ENCODE measurements at places on chromosomes 16 and 17.

DNA sequence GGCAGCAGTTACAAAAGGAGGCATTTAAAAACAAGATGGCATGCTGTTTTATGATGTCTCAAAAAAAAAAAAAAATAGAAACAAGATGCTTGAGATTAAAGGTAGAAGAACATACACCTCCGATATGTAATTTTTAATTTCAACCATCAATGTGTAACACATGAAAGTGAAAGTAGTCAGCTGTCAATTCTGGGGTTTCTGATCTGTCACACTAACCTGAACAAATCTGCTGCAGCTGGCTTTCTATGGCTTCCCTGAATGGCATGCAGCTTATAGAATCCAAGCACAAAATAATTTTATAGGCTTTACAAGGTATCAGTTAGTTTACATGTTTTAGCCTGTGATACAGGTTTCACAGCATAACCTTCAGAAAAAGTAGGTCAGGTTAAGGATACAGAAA, 13.5 kb downstream of the GLYR1 start:
- DNase-seq, result no peak

- no peak for DNase-seq
These were observed 65.8 kb upstream of the ENDOV start for GRCh38 chr17:80349151-80349651.

DNA sequence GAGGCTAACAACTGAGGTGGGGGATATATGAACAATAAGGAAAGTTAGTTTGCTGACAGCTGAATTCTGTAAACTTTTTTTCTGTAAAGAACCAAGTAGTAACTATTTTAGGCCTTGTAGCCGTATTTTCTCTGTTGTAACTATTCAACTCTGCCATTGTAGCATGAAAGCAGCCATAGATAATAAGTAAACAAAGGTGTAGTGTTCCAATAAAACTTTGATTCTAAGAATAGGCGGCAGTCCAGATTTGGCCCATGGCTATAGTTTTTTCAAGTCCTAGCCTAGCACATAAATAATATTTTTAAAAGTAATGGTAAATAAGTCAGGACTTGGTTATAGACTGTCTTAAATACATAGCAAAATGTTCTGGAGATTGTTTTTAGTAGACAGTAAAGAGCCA, 142.0 kb downstream of the STXBP4 start:
- DNase-seq, result no peak

DNA sequence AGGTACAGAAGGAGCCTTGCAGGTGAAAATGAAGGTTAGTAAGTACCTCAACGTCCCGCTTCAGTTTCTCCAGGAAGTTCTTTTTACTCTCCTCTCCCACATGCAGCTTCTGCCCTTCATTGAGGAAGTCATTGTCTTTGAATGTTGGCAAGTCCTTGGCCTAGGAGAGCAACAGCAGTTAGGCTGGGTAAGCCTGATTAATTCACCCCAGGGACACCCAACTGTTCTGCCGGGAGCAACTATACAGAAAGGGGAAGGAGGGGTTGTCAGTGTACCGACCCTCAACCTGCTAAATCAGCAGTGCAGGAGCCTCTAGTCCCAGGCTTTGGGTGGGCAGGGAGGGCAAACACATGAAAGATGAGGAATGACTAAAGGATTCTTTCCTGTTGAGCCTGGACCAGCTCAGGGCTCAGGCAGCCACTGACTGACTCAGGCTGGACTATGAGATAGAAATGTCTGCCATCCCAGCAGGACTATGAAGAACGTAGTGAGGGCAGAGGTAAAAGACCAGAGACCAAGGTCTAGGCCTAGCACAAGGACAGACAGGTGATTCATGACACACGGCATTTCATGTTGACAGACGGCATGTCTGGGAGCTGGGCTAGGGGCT, 21.6 kb downstream of the PIP4K2B start:
- no peak for DNase-seq

DNA sequence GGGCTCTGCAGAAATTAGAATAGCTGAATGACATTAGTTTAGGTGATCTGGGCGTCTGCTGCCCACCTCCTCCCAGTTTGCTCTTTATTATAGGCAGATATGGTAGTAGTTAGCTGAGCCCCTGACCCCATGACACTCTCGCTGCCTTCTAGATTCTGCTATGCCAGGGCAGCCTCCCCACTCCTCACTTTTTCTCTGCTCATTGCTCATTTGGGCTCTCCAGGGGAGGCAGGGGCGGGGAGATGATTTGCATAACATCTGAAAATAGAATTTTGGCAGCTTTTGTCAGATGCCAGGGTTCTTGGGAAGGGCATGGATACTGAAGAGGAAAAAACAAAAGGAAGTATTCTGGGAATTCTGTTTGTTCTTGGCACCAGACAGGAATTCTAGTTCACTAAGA, 78.0 kb upstream of the GAS7 start:
- no peak for DNase-seq

DNA sequence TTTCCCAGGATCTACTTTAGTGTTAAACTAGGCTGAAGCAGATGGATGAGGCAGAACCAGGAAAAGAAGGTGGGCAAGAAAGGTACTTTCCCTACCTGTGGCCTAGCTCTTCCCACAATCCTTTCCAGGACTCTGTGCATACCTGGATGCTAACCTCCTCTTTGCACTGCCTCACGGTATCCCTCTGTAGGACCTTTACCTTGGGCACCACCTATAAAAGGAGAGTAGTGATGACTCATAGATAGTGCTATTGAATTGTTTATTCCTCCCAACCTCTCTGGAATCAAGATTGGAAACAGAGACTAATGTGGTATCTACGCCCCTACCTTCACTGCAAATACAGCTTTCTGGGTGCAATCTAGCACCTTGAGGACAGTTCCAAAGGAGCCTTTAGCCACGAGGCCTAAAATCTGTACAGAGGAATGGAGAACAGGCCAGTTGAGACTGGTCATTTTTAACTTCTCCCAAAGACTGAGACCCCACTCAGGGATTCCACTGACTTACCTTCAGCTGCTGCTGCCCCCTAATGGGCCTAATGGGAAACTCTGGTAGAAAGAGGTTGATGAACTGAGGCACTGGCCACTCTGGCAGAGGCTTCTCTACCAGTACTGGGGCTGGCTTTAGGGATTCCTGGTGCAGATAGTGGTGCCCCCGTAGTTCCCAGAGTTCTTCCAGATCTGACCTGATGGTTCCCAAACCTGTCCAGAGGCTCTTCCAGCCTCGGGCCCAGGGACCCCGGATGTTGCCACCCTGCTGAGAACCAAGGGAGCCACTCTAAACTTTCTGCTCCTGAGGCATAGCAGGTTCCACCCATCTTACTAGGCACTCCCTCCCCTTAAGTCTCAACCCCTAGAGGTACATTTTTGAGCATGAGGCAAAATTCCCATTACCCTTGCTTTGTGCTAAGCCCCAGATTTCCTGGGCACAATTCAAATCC, 781 bp downstream of the RSKR start:
- peak; percentile 20 for DNase-seq

DNA sequence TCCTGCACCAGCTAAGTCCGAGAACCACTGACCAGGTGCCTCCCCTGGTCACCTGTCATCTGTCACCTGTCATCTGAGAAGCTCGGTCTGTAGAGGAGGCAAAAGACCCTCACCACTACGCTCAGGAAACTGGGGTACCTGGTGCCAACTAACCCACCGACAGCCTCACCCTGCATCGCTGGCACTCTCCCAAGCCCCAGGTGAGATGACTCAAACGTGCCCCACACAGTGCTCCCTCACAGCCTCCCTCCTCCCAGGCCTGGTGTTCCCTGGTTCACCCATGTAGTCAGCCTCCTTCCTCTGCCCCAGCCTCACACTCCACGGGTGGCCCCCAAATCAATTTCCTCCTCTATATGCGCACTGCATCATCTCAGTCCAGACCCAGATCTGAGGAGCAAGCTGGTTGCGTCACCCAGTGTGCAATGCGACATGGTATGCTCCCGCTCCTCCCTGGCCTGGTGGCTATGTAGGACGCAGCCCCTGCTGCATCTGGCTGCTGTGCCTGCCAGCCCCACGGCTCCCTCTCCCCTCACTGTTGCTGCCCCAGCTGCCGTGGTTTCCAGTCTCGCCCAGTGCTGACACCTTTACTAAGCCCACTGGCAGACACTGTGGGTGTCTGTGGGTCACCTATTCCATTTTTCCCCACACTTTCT, 68.3 kb downstream of the GTF3C1 start:
- no peak for DNase-seq

GRCh38 chr16:66660422-66661209, 35.9 kb downstream of the CMTM4 start:
- DNase-seq, result no peak

- DNase-seq, result no peak
These were observed 41.7 kb downstream of the ANKRD11 start for GRCh38 chr16:89448656-89449055.

DNA sequence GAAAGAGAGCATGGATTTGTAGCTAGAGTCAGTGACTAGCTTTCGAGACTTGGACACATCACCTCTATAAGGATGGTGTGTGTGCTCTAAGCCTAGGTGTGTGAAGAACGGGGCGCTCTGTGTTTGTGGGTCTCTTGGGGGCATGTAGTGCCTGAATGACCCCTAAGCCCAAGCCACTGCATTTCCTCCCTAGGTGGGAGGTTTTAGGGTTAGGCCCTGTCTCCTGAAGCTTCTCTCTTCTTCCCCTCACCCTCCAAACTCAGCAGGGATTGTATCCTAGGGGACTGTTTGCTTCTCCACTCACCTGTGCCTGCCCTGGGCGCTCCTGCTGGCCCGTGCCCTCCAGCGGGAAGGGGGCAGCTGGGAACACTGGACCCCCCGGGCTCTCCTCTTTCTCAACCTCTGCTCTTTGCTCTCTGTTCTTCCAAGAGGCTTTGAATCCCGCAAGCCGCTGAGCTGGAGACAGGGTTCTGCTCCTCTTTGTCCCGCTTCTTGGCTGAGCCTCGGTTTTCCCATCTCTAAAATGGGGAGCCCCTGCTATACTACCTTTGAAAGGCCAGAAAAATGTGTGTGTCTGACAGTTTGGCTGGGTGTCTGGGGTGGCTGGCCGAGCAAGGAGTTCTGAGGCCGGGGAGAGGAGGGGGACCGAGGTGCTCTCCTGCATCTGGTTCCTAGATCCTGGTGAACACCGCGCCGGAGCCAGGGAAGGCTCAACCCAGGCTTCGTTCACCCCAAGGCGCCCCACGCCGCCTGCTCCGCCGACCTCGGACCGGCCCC, 810 bp downstream of the CYGB start:
- no peak for DNase-seq

DNA sequence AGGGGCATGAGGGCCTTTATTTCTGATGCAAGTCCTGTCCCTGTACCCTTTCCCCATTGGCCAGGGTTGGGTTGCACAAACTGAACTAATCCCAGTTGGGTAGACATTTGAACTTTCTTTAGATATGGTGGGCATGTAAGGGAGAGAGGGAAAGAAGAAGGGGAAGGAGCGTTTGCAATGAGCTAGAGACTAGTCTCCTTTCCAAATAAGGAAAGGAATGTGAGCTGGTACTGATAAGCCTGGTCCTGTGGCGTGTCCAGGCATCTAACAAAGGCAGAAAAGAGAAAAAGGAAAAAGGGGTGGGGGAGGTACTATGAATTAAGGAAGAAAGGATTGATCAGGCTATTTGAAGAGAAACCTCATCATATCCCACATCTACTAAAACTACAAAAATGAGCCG, 20.3 kb downstream of the CHMP6 start:
- DNase-seq, result no peak

- DNase-seq, result no peak
These were observed 1.2 kb downstream of the RPS15A start for GRCh38 chr16:18788828-18789514.

GRCh38 chr16:55577887-55578286, 11.4 kb downstream of the CAPNS2 start:
- DNase-seq, result no peak

DNA sequence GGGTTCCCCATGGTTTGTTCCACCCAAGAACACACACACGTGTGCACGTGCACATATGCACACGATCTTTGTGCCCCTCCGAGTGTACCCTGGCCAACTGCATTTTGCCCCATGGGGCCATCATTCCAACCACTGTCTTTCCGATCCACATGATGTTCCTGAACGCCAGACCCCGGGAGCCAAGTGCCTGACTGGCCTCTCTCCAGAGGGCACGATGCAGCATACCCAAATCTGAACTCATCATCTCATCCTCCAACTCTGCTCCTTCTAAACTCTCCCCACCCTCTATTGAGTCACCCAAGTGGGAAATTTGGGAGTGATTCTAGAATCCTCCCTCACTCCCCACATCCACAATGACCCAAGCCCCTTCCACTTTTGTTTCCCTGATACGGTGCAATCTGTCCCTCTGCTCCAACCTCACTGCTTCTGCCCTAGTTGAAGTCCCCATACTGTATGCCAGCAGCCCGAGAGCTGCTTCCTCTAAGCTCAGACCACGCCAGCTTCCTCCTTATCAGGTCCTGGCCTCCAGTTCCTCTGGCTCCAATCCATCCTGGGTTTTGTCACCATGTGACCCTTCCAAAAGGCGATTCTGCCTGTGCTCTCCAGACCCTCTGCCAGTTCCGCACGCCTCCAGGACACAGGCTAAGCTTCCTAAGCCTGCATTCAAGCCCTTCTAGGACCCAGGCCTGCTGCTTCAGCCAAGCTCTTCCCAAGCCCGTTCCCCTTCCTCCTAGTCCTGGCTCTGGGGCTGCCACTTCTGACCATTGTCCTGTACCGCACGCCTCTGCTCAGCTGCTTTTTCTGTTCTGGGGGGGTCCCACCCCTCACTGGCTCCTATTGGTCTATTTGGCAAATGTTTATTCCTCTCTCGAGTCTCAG, 10.1 kb upstream of the TMEM208 start:
- DNase-seq, result no peak

GRCh38 chr16:53952215-53953208, 248.6 kb downstream of the FTO start:
- DNase-seq, result no peak

DNA sequence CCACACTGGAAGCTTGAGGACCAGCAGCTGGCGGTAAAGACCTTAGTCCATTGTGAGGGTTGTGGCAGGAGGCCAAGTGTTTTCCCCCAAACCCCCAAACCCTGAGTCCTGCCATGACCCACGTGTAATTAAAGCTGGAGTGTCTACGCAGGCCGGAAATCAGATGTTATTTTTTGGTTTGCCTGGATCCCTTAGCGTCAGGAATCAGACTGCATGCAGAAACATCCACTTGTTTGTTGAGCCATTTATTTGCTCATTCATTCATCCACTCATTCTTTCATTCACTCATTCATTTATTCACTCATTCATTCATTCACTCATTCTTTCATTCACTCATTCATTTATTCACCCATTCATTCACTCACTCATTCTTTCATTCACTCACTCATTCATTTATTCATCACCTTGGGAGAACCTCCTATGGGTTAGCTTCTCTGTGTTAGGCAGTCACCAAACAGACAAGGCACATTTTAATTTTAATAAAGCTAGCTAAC, 313.1 kb downstream of the MAF start:
- no peak for DNase-seq

DNA sequence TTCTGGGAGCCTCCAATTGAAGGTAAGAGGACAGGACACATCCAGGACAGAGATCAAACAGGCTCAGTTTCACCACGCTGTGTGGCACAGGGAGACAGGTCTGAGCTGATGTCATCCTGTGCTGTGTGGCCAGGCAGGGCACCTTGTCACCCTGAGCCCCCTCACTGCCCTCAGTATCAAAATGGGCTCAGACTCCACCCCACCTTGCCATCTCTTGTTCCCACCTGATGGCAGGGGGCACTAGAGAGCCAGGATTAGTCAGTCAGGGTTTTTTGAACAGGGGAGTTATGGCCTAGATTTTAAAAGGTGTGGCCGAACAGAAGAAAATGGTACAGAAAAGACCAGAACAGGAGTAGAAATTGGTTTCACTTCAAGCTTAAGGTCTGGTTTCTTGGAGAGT, 2.6 kb downstream of the KAT2A start:
- DNase-seq, result peak; percentile 19

GRCh38 chr16:76444832-76445231, 167.6 kb downstream of the CNTNAP4 start:
- no peak for DNase-seq

GRCh38 chr17:47162013-47162622, 27.0 kb downstream of the CDC27 start:
- DNase-seq, result no peak

GRCh38 chr16:8375232-8375587, 215.1 kb downstream of the TMEM114 start:
- DNase-seq, result no peak
